ENCODE measurements at places on chromosomes 2 and 18.

DNA sequence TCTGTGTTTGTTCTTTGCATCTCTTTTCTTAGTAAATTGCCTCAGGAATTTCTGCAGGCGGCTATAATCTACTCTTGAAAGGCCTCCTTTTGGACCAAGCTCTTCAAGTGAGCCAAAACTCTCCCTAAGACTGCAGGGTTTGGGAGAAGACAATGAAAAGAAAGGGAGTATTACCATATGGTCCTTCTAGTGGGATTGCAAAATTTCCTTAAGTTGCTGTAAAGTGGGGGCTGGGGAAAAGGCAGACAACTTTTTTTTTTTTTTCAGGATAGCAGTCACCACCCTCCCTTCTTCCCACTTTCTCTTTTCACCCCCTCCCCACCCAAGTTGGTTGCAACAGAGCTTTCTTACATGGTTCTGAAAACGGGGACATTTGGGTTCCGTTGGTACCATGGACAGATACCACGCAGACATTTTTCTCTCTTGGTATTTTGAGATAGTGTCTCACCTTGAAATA, 183.7 kb downstream of the FHOD3 start:
- DNase-seq = no peak

DNA sequence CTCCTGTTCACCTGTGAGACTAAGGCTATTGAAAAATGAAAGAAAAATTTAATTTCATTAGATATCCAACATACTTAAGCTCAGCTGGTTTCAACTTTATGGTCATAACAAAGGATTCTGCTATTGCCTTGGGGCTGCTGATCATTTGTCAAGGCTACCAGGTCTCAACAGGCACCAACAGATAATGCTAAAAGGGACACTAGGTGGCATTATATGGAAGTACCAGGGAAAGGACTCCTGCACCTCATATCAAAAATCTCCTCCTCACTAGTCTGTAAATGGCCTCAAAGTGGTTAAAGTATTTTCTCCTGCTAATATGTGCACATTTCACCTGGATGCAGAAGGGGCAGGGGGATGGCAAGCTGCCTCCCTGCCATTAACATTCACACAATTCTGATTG, 167.9 kb upstream of the REG3A start:
- no peak for DNase-seq

DNA sequence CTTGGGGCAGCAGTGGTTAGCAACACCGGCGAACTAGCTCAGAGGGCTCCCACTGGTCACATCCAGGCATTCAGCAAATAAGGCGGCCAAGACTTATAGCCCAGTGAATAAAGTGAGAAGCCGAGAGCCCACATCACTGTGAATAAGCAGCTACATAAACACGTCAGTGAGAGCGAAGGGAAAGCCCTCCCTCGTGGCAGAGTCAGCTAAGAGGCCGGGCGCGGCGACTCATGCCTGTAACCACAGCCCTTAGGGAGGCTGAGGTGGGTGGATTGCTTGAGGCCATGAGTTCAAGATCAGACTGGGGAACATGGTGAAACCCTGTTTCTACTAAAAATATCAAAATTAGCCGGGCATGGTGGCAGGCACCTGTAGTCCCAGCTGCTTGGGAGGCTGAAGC, 5.2 kb downstream of the D2HGDH start:
- no peak for DNase-seq

DNA sequence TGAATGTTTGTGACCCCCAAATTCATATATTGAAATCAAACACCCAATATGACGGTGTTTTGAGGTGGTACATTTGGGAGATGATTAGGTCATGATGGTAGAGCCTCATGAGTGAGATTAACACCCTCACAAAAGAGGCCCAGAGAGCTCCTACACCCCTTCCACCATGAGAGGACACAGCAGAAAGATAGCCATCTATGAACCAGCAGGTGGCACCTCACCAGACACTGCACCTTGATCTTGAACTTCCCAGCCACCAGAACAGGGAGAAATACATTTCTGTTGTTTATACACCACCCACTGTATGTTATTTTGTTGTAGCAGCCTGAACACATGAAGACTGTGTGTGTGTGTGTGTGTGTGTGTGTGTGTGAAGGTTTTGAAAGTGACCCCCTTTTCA, 58.1 kb downstream of the ST3GAL5 start:
- DNase-seq = no peak

DNA sequence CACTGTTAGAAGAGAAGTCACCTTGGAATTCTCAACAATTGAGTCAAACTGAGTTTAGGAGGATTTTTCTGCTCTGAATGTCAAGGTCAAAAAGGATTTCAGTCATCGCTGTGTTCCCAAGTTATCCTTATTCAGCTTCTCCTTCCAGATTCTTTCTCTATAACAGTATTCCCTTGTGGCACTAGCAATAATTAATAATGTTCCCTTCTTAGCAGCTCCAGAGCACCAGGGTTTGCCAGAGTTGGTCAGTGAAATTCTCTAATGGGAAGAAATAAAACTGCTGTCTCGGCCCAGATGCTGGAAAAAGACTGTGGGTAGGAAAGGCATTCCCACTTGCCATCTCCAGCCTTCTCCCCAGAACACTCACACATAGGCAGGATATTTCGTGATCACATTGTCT, 836.0 kb upstream of the PIK3C3 start:
- no peak for DNase-seq

DNA sequence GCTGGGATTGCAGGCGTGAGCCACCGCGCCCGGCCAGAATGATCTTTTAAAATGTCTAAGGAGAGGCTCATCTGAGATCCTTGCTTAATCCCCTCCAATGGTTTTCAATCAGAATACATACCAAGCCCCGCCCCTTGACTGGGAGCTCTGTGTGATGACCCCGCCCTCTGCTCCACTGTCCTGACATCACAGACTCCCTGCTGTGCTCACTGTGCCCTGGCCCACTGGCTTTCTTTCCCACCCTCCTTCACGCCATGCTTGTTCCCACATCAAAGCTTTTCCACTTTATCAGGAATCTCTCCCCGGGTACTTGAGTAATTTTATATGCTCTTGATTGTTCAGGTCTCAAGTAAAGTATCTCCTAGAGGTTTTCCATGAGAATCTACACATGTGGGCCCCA, 762.3 kb upstream of the ID2 start:
- DNase-seq = no peak

- no peak for DNase-seq
These were observed 5.4 kb downstream of the KLHL14 start for GRCh38 chr18:32767400-32767799.

GRCh38 chr2:204072443-204073324, 136.1 kb downstream of the ICOS start:
- no peak for DNase-seq

Data from putamen (tissue), 1 donor.